Glomerular endothelial cell (primary cell): ENCODE measurements at places on chromosomes 5 and 9.

GRCh38 chr5:58075907-58076306, 384.0 kb downstream of the PLK2 start:
- DNase-seq: no peak

GRCh38 chr5:119340597-119341218, 15.1 kb upstream of the TNFAIP8 start:
- no peak for DNase-seq

GRCh38 chr5:1401536-1402138, 43.6 kb downstream of the SLC6A3 start:
- DNase-seq: no peak

DNA sequence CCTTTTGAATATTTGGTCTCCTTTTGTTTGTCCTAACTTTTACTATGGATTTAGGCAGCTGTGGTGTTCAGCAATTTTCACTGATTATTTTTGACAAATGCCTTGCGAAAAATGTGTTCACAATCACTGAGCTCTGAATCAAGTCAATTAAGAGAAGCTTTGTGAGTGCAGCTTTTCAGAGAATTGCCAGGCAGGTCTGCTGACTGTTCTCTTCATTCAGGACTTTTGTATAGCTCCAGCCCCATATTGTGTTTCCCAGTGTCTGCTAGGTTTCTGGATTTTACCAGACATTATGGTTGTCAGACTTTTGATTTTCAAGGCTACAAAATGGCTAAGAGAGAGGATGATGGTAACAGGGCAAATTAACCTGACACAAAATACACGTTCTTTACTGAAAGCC, 1055.9 kb downstream of the CDH18 start:
- no peak for DNase-seq

DNA sequence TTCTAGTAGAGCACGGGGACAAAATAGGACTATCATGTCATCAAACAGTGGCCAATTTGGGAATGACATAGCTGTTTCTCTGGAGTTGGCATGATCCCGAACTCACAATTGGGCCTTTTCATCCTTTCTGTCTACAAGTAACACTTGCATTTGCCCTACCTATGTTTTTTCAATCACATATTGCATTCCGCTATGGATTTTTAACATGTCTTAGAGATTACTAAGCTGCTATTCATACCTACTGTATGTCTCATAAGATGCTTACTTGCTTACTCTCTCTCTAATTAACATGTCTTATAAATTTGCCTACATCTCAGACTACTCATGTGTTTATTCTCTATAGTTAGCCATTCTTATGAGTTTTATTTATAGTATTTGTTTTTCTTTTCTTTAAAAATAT, 341.2 kb upstream of the CTNND2 start:
- no peak for DNase-seq

- no peak for DNase-seq
These were observed 13.9 kb upstream of the PTGER4 start for GRCh38 chr5:40665635-40666298.

DNA sequence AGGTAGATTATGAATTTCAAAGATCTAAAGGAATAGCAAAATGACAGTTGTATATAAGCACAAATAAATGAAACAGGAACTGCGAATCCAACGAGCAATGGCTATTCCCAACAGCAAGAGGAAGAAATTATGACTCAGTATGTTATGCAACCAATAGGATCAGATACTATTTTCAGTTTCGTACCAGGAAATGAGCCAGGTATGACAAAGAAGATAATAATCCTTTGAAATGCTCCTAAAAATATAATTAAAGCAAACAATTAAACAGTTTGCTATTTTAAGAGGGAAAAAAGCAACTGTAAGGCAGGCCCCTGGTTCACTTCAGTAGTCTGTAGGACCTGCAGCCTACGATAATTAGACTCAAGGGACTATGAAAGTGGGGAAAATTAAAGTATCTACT, 58.9 kb downstream of the AUH start:
- peak; percentile 64 for DNase-seq

GRCh38 chr5:146669656-146670055, 153.7 kb upstream of the GPR151 start:
- no peak for DNase-seq

DNA sequence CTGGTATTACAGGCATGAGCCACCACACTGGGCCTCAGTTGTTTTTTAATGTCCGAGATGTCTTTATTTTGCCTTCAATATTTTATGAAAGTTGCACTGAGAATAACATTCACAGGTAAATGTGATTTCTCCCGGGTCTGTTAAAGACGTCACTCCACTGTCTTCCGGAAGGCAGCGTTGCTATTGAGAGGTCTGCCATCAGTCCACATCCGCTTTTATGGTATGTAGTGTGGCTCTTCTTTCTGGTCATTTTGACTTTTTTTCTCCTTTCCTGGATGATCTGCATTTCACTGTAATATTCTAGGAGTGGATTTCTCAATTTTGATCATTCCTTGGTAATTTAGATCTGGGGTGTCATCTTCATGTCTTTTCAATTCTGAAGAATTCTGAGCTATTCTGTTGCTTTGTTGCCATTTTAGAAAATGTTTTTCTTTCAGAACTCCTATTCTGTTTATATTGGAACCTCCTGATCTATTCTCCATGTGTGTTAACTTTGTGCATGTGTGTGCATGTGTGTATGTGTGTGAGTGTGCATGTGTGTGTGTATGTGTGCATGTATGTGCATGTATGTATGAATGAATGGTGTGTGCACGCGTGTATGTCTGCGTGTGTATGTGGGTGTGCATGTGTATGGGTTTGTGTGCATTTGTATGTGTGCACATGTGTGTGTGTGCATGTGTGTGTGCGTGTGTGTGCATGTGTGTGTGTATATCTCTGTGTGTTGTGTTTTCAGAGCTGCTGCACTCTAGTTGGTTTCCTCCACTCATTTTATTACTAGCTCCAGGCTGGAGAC, 1.9 kb upstream of the LCN1 start:
- no peak for DNase-seq

DNA sequence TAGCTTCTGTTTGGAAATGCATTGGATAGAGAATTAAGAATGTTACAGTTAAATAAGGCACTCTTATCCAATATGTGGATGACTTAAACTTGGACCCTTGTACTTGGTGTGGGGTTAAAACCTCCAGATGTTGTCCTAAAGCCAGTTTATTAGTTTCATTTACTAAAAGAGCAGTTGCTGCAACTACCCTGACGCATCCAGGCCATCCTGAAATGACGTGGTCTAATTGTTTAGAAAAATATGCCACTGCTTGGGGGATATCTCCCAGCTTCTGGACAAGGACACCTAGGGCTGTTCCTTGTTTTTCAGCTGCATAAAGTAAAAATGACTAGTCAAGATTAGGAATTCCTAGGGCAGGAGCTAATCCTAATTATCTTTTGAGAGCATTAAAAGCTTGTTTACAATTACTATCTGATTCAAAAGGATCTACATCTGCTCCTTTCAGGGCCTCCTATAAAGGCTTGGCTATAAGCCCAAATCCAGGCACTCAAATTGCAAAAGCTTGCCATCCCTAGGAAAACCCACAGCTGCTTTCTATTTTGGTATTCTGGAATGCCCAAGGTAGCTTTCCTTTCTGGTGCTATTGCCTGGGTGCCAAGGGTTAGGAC, 45.7 kb upstream of the SLCO4C1 start:
- no peak for DNase-seq

DNA sequence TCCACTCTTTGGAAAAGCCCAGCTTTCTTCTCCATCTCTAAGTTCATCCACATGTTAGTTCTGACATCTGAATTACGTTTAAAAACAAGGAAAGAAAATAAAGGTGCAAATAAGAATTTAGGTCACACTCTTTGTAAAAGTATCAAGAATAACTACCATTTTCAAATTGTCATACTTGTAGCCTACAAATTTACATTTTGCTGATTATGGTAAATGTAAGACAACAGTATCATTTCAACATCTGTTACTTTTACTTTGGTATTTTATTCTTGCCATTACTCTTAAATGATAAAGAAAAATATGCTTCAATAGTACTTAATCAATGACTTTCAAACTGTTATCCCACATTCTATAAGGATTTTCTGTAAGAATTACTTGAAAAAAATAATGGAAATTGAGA, 9.8 kb upstream of the PURA start:
- DNase-seq: no peak

DNA sequence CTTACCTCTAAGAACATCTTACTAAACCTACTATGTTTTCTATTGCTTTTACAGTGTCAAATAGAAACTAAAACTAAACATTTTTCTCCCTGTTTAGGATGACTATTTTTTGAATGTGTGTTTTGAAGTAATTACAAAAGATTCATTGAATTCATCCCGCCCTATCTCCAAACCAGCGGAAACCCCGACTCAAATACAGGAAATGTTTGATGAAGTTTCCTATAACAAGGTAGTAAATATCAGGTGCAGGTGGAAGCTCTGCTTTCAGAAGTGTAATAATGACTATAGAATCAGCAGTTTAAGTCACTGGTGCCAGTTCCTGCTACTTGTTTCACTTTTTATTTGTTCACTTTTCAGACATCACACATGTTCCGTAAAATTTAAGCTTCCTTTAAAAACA, 20.0 kb downstream of the ERAP2 start:
- no peak for DNase-seq

GRCh38 chr5:40904205-40904993, 4.9 kb upstream of the C7 start:
- peak; percentile 20 for DNase-seq

GRCh38 chr9:138052322-138052615, 174.7 kb downstream of the CACNA1B start:
- no peak for DNase-seq

DNA sequence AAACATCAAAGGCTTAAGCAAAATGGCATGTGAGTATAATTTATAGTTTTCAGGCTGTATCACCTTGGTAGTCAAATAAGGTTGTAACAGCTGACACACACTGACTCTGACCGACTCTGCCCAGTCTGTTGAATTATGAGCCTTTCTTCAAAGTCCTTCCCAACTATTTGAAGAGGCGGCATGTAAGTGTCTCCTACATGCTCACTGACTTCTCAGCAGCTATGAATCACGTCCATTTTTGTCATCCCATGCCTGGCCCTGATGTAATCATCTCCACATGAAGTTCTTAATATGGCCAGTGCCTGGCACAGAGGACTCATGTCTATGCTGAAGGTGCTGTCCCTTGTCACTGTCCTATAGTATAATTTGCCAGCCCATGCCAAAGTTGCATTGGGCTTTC, 5.1 kb upstream of the PTBP3 start:
- no peak for DNase-seq

GRCh38 chr5:145829708-145830361, 5.3 kb downstream of the PRELID2 start:
- no peak for DNase-seq

GRCh38 chr9:110143950-110144545, 63.9 kb downstream of the C9orf152 start:
- DNase-seq: no peak

DNA sequence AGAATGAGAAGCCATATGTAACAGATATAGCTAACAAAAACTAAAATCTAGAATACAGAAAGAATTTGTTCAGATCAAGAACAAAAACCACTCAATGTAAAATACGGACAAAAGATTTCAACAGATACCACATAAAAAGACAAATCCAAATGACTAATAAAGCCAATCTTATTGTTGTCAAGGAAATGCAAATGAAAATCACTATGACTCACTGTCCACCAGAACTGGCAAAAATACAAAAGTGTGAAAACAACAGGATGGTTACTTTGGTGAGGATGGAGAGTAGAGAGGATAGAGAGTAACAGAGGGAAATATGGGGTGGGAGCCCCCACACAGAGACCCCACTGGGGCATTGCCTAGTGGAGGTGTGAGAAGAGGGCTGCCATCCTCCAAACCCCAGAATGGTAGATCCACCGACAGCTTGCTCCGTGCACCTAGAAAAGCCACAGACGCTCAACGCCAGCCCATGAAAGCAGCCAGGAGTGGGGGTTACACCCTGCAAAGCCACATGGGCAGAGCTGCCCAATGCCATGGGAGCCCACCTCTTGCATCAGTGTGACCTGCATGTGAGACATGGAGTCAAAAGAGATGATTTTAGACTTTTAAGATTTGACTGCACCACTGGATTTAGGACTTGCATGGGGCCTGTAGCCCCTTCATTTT, 15.2 kb upstream of the RHOBTB3 start:
- DNase-seq: no peak

GRCh38 chr9:116471093-116471906, 215.8 kb upstream of the TRIM32 start:
- DNase-seq: no peak

GRCh38 chr9:114004221-114004716, 73.8 kb downstream of the AMBP start:
- DNase-seq: peak; percentile 18

GRCh38 chr5:60334281-60334713, 365.7 kb downstream of the DEPDC1B start:
- DNase-seq: no peak

GRCh38 chr9:126365780-126366179, 39.2 kb downstream of the MVB12B start:
- DNase-seq: no peak

DNA sequence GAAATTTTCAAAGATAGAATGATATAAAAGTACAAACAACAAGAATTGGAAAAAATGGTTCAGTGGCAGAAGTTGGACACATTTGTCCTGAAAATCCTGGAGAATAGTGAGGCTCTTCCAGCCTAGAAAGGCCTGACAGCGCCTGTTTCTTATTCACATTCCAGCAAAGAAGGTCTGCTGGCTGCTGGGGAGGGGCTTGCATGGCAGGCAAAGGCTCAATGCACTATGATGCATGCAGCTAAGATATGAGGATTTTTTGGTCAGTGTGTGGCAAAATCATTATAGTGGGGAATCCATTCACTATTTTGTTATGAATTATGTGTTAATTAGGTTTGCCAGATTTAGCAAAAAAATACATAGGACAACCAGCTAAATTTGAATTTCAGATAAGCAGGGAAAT, 243.9 kb upstream of the SLC30A5 start:
- DNase-seq: no peak

DNA sequence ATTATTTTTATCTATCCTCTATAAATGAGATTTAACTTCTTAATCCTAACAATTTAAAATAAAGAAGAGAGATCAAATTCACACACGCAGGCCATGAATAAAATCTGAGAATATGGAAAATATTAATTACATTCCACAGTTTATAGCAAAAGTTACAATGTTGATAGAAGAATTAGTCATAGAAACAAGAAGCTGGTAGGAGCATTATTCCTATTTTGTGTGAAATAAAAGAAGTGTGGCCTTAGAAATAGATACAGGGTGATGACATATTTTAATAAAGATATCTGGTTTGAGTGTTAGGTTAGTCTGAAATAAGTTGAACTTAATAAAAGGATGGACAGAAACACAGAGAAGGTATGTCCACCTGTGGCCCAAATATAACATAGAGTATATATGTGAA, 790.4 kb upstream of the NUDT12 start:
- DNase-seq: no peak
